ENCODE measurements at places on chromosomes 6 and 20. TPM values are rescaled to one million over a fixed set of nuclear protein-coding genes. Genes with fewer than 3 reads are reported as not detected.

- DNase-seq, result no peak
These were observed 33.5 kb downstream of the ELOVL5 start for GRCh38 chr6:53315086-53315724.

DNA sequence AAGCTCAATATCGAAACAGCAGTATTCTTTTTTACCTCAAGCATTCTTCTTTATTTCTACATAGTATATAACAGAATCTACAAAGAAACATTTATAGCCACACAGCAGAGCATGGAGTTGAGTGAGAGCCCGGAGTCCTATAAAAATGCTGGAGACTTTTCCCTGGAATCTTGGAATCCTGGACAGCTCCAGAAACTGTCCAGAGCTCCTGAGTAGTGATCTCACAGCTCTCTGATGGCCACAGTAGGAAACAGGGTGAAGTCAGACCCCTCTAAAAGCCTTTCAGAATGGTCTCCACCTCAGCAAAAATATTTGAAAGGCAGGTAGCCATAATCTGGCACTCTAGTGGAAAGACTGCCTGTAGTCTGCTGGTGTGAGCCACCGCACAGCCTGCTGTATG lies 149.3 kb upstream of the STXBP5 start:
- DNase-seq, result no peak

DNA sequence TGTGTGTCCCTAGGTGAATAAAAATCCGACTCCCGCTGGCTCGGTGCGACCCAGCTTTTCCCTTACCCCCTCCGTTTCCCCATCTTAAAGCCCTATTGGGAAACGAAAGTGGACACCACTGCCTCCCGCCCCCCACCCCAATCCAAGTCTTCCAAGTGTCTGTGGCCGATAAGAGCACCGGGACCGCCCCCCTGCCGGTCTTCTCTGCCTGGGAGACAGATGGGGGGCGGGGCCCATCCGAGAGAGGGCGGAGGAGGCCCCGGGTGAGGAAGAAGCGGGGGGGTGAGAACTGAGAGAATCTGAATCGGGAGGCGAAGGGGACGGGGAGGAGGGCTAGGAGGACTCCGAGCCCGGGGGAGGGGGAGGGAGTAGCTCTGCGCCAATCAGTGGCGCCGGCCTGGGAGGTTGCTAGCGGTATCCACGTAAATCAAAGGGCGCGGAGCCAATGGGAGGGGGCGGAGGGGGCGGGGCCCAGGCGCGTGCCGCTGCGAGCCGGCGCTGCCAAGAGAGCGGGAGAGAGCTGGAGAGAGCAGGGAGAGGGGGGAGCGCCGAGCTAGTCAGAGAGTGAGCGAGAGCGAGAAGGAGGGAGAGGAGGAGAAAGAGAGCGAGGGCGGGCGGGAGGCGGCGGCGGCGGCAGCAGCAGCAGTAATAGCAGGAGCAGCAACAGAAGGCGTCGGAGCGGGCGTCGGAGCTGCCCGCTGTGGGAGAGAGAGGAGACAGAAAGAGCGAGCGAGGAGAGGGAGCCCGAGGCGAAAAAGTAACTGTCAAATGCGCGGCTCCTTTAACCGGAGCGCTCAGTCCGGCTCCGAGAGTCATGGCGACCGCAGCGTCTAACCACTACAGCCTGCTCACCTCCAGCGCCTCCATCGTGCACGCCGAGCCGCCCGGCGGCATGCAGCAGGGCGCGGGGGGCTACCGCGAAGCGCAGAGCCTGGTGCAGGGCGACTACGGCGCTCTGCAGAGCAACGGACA lies at the start of gene POU3F2:
POU3F2 (plus strand) TSS at position 515 of the 972 bp plus-strand sequence; CDS start at position 815, 300 bp downstream.
- DNase-seq, result peak; percentile 63

Gene C4A
- 59.5 TPM for total RNA-seq

DNA sequence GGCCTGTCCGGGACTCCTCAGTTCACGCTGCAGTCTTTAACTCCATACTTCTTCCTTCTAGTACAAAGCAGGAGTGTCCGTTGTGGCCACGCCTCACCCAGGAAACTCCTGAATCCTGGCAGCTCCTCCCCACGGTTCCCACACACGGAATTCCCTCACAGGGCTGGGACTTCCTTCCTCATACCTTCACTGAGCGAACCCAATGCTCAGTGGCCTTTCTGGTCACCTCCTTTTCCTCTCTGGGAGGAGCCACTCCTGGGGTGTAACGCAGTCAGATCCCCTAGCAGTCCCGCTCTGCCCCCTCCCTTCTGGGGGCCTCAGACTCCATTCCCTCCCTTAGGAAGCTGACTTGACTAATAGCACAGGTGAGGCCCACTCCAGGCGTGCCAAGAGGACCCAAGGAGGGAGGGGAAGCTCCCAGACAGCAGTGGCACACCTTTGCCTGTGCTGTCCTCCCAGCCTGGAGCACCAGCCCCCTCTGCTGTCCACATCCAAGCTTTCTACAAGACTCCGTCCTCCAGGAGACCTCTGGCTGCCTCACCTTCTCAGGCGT lies at the start of gene SLC52A3:
SLC52A3 (minus strand) TSS at position 75 of the 553 bp plus-strand sequence. CDS start 2,726 bp downstream, outside the sequence.
- DNase-seq, result peak; percentile 30

- DNase-seq, result no peak
These were observed 30.9 kb downstream of the STK35 start for GRCh38 chr20:2132461-2132901.

- DNase-seq, result no peak
These were observed 1258.2 kb upstream of the EYS start for GRCh38 chr6:66965227-66965626.

GRCh38 chr20:49891476-49892110 lies 23.7 kb downstream of the SPATA2 start:
- no peak for DNase-seq

GRCh38 chr6:40340196-40340595 lies 247.0 kb downstream of the LRFN2 start:
- no peak for DNase-seq

DNA sequence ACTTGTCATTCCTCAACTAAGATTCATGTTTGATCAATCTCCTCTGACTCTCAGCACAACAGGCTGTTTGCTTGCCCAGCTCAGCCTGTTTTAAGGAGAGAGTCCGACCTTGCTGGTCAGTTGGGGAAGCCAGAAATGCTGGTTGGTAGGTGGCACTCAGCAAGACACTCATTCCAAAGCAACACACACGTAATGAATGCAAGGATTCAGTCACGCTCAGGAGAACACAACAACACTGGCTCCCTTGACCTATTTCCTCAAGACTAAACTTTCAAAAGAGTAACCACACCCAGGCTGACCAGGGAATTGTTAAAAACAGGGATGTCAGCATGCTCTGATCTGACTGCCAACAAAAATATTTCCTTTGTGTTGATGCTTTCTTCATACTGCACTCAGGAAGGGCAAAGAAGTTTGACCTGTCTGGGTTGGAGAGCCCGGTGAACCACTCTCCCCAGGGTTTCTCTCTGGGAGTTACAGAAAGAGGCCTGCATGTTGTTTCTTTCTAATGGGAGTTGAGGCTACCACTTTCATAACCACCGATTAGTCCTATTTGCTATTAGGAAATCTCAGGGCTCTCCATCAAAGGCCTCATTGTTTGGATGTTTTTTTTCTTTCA lies 25.6 kb upstream of the PREP start:
- no peak for DNase-seq

- DNase-seq, result no peak
These were observed 1.7 kb downstream of the C20orf204 start for GRCh38 chr20:64037498-64038213.

DNA sequence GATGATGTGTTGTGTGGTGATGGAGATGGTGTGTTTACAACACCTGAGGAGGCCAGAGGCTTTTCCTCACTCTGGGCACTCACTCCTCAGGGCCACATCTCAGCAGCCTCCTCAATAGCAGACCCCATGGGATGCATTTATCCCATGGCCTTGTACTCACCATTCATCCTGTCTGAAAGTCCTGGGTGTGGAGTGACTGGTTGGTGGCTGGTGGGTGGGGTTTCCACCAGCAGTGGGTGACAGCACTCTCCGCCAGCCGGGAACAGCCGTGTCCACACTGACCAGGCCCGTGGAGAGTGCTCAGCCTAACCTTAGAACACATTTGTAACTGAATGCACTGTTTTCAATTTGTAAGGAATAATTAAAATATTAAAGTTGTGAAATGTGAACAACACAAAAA lies 163.4 kb upstream of the AFDN start:
- DNase-seq, result no peak

DNA sequence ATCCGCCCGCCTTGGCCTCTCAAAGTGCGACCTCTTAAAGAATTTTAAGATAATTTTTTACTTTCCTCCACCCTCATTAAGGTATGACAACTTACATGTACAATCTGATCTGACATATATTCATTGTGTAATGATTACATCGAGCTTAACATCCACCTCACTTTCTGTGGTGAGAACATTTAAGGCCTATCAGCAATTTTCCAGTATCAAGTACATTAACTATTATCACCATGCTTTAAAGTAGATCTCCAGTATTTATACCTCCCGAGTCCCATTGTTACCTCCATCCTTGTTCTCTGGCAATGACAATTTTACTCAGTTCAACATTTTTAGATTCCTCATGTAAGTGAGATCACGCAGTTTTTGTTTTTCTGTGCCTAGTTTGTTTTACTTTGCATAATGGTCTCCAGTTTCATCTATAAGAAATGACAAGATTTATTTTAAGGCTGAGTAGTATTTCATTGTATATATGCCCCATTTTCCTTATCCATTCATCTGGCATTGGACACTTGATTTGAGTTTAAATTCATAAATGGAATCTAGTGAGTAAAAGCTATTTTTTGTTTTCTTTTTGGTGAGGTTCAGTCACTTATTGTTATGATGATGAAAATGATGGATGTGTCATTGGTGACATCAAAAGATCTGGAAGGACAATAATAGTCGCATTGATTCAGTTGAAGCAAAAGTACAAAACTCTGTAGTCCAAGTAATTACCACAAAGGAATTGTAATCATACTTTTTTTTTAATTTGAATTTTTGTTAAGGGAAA lies 87.0 kb downstream of the OR2B2 start:
- no peak for DNase-seq

Gene JAG1
- total RNA-seq, result 31.9 TPM

Gene HAO1
- not detected for total RNA-seq

Gene TFAP2C
- not detected for total RNA-seq

GRCh38 chr6:128570680-128571063 lies 50.3 kb upstream of the PTPRK start:
- no peak for DNase-seq

Gene HLA-DQA1
- 22.1 TPM for total RNA-seq

GRCh38 chr6:166306378-166307081 lies 1.7 kb downstream of the PRR18 start:
- no peak for DNase-seq

GRCh38 chr20:48302149-48302548 lies 516.9 kb upstream of the SULF2 start:
- DNase-seq, result no peak

DNA sequence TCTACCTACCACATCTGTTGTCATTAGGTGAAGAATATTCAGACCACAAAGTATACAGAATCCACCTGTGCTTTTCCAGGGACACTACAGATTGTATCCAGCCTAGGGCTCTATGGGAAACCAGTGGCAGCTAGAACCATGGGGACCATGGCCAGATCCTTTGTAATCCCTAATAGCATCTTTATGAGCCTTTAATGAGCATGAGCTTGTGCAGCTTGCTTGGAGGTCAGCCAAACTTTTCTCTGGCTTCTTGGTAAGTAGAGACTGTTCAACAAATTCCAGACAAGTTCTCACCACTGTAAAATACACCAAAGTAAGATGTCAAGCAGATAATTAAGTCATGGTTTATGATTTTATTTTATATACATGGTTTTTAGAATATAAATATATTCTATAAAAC lies 301.6 kb upstream of the ADGRB3 start:
- DNase-seq, result no peak

DNA sequence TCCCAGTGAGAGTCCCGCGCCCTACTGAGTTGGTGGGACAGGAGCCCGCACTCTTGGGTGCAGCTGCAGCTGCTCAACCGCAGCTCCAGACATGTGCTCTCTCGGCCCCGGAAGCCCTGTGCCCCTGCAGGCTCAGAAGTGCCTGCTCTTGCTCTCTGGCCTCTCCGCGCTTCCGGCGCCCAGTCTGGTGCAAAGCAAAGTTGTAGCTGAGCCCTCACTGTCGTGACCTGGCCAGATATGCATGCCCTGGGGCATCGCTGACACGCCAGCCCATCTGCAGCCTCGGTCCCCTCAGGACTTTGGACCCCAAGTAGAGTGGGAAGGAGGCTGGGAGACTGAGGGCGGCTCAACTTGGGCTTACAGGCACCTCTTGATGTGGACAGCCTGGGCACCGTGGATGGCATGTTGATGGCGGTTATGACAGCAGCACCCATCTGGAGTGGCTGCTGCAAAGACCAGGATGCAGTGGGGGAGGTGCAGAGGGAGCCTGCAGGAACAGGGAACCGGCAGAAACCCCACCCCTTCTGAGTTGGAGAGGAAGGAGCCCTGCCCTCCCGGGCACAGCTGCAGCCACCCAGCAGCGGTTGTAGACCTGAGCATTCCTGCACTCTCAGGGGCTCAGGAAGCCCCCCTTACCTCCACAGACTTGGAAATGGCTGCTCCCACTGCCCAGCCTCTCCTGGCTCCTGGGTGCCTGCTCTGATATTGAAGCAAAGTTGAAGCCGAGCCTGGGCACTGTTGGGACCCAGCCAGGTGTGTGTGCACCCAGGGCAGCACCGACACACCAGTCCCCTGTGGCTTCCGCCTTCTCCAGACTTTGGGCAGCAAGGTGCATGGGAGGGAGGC lies 462.6 kb downstream of the TBC1D32 start:
- DNase-seq, result no peak

- DNase-seq, result no peak
These were observed 55.0 kb upstream of the BHLHE23 start for GRCh38 chr20:63061771-63062100.

DNA sequence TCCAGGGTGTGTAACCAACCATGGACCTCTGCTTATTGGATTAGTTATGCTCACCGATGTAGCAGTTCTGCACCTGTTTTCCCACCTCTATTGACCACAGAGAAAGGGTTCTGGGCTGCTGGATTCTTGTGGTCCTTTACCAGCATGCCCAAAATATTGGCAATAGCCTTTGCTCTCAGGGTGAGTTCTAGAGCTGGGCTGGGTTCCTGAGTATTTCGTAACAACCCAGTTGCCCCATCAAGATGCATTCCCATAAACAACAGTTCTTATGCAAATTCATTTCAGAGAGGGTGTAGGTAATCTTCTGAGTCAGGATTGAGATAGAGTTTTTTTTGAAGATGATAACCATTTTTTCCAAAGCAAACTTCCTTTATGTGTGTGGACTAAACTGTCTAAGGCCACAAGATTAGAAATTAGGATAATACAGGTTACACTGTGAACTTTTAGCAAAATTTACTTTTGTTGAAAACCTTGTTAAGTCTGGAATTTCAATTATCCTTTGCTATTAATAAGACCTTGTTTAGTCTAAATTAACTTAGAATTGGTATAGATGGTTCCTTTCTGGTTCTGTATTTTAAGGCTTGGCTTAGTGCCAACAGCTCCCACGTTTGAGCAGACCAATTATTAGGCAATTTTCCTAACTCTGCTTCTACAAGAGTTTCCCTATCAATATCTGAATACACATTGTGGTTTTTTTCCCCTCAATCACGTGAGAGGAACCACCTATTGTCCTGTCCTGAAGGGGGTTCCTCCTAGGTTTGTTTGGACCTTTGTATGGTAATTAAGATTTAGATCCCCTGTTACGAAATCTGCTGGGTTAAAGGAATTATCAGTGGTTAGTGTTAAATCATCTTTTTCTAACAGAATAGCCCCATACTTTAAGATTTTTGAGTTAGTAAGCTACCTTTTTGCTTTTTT lies 46.1 kb downstream of the TBX18 start:
- DNase-seq, result no peak

Gene SSTR4
- not detected for total RNA-seq

- DNase-seq, result no peak
These were observed 25.5 kb downstream of the LMBRD1 start for GRCh38 chr6:69771158-69771906.
